ENCODE measurements at places on chromosomes 4 and X. TPM values are rescaled to one million over a fixed set of nuclear protein-coding genes. Genes with fewer than 3 reads are reported as not detected.

DNA sequence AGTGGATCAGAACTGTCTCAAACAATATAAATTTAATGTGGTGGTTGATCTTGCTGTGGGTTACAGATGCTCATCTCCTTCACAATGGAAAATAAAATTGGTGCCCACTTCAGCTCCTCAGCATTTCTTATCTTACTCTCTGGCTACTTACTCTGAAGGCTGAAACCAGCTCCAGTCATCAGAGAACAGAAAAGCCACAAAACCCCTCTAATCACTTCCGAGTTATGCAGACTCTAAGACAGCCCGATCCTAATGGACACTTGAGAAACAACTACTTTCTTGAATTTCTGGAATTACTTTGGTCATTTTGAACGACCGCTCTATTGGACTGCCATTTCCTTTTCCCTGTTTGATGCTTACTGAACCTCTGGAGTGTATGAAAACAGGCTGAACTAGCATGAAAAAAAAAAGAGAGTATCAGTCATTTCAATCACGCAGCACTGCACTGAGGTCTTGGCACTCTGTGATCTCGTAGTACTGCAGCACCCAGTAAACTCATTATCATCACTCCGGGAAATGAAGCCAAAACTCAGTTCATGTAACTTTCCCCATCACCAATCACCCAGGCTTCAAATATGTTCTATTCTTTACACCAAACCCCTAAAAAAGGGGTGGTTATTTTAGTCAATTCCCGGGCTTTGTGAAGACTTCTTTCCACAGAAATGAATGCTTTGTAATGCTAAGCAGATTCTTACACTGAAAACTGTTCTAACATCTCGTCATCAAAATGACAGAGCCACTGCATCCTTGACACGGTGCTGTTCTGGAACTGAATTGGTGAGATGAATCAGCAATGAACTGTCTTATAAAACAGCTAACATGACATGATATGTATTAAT lies 54.5 kb downstream of the TSPAN5 start:
- no peaks in the 10 kb centered on the region for H3K27me3 ChIP-seq
- peak overlapping the region; percentile 7 for H3K27ac ChIP-seq
- H3K4me1 ChIP-seq: peaks cover 11% of the 10 kb centered on the region
- no peak for DNase-seq

HMX1 gene
- polyA plus RNA-seq: not detected

HTATSF1 gene
- 3.1 TPM for polyA plus RNA-seq

DNA sequence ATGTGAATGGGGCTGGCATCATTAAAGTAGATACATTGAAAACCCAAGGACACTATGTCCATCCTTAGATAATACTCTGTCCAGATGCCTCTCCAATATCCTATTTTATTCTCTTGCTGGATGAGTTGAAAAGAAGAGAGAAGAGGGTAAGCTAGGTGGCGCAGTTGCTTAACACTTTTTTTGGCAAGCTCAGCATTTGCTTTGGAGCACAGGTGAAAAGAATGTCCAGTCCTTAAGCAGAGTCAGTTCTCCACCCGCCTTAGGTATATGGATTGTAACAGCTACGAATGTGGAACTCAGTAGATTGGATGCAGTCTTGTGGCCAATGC lies 208.4 kb downstream of the NWD2 start:
- peak; percentile 23 for DNase-seq
- no peaks in the 10 kb centered on the region for H3K36me3 ChIP-seq
- peaks cover 6% of the 10 kb centered on the region for H3K4me1 ChIP-seq
- no peak overlapping the region for H3K27ac ChIP-seq
- peak overlapping the region; percentile 75 for H3K4me3 ChIP-seq
- peaks cover 19% of the 10 kb centered on the region for H3K27me3 ChIP-seq

GRCh38 chrX:128698573-128699181 lies 646.5 kb upstream of the ACTRT1 start:
- H3K27ac ChIP-seq: no peak overlapping the region
- H3K27me3 ChIP-seq: no peaks in the 10 kb centered on the region
- H3K4me3 ChIP-seq: no peak overlapping the region
- no peaks in the 10 kb centered on the region for H3K4me1 ChIP-seq
- no peaks in the 10 kb centered on the region for H3K36me3 ChIP-seq
- DNase-seq: no peak

- no peaks in the 10 kb centered on the region for H3K27me3 ChIP-seq
- no peak overlapping the region for H3K27ac ChIP-seq
- no peak for DNase-seq
- peaks cover 6% of the 10 kb centered on the region for H3K36me3 ChIP-seq
- no peak overlapping the region for H3K4me3 ChIP-seq
These were observed 133.3 kb downstream of the GATB start for GRCh38 chr4:151627491-151627890.

All from keratinocyte (primary cell).